ENCODE measurements at places on chromosomes 3 and 15. TPM values are rescaled to one million over a fixed set of nuclear protein-coding genes. Genes with fewer than 3 reads are reported as not detected.
A peak's percentile ranks its signal among the peaks of the same experiment; 100 is the strongest.

DNA sequence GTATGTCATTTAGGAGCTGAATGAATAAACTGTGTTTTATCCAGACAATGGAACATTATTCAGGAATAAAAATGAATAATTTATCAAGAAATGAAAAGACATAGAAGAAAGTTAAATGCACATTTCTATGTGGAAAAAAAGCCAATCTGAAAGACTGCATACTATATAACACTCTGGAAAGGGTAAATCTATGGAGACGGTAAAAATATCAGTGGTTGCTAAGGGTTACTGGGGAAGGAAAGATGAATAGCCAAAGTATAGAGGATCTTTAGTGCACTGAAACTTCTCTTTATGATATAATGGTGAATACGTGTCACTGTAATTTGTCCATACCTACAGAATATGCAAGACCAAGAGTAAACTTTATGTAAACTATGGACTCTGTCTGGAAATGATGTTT is 46.0 kb upstream of the PEX5L start:
- DNase-seq: no peak

DNA sequence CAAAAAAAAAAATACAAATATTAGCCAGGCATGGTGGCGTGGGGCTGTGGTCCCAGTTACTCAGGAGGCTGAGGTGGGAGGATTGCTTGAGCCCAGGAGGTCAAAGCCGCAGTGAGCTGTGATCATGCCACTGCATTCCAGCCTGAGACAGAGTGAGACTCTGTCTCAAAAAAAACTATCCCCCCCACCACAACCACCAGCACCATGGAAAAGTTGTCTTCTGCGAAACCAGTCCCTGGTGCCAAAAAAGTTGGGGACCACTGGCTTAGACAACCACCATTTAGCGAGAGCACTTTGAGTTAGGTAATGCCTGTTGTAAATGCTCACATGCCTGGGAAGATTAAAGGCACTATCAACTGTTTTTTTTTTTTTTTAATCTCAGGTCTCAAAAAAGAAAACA is 15.4 kb downstream of the ARHGAP31 start:
- DNase-seq: no peak

DNA sequence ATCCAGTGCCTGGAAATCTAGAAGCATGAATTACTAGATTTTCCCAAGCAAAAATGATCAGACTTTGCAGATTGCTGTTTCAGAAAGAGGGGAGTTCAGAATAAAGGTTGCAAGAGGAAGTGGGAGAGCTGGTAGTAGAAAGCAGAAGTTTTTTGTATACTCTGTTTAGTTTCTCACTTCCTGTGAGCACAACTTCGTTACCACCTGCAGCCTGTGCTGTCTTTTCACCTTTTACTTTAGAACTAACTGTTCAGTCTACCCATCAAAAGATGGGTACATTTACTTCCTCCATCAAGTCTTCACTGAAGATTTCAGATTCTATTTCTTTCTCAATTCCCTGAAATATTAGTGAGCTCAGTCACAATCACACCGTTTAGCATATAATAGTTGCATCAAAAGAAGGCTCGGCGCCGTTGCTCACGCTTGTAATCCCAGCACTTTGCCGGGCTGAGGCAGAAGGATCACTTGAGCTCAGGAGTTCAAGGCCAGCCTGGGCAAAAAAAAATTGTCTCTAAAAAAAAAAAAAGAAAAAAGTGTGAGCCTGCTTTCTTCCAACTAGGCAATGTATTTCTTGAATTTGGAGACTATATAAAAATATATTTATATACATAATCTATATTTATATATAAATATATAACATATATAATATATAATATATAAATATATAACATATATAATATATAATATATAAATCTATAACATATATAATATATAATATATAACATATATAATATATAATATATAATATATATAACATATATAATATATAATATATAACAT is 1.8 kb upstream of the CEP97 start:
- DNase-seq: no peak

GRCh38 chr3:125594125-125594524 is 1.2 kb downstream of the OSBPL11 start:
- peak; percentile 8 for DNase-seq

Gene ERICH6
- not detected for polyA plus RNA-seq

Gene KLF15
- 0.85 TPM for polyA plus RNA-seq

Gene TLR9
- polyA plus RNA-seq: 0.27 TPM

Gene DNAJC17
- polyA plus RNA-seq: 22.6 TPM

Gene MUSTN1
- polyA plus RNA-seq: 198 TPM
